ENCODE measurements at places on chromosomes 1 and 21. TPM values are rescaled to one million over a fixed set of nuclear protein-coding genes. Genes with fewer than 3 reads are reported as not detected.

- ATAC-seq = no peak
Observed at GRCh38 chr1:44225761-44226160, 12.5 kb downstream of the DMAP1 start.

DNA sequence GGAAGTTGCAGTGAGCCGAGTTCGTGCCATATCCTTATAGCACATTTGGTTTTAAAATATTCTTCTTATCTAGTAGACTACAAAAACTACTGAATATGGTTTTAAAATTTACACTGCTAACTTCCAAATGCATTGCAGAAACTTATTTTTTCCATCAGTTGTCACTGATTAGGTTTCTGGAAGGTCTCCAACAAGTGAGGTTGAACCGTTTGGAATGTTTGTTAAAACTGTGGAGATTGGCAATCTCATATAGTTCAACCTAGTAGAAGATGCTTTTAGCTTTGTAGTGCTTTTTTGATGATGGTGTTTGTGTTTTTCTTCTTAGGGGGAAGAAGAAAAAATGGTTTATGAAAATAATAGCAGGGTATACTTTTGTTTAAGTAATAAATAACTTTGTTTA lies 12.9 kb downstream of the CENPF start:
- no peak for ATAC-seq

GRCh38 chr1:64199154-64199553 lies 4.3 kb upstream of the UBE2U start:
- no peak for ATAC-seq

- peak; percentile 74 for ATAC-seq
Observed at GRCh38 chr1:205505791-205506190, 1.3 kb downstream of the CDK18 start.

GRCh38 chr1:237717106-237717505 lies 173.6 kb downstream of the ZP4 start:
- ATAC-seq = no peak

- no peak for ATAC-seq
Observed at GRCh38 chr1:13878451-13878850, 178.5 kb downstream of the PRDM2 start.

DNA sequence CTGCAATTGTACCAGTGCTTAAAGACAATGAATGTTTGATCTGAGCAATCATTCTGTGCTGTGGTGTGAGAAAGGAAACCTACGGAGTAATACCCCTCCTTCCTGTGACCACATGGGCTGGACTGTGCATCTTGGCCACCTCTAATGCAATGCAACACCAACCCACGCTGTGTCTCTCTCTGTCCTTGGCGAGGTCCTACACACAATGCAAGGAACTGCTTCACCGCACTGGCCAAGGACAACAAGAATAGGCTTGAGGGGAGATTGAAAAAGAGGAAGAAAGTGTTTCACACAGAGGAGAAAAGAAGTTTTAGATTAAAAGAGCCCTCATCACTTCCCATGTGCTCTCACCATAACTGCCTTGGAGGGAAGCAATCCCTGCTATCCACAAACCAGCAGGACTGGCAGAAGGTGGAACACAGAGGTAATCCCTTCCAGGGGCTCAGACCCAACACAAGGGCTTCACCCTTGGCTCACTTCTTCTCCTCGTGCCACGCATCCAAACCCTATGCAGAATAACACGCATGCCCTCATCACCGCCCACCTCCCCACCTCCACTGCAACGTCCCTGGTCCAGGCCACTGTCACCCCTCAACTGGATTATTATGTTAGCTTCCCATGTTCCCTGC lies 112.5 kb upstream of the ERG start:
- ATAC-seq = no peak

GRCh38 chr1:61626816-61627215 lies 98.1 kb downstream of the TM2D1 start:
- ATAC-seq = peak; percentile 62

- ATAC-seq = no peak
Observed at GRCh38 chr1:160539990-160540858, 17.2 kb upstream of the SLAMF6 start.

GRCh38 chr1:107795441-107795840 lies 169.5 kb downstream of the VAV3 start:
- ATAC-seq = no peak

DNA sequence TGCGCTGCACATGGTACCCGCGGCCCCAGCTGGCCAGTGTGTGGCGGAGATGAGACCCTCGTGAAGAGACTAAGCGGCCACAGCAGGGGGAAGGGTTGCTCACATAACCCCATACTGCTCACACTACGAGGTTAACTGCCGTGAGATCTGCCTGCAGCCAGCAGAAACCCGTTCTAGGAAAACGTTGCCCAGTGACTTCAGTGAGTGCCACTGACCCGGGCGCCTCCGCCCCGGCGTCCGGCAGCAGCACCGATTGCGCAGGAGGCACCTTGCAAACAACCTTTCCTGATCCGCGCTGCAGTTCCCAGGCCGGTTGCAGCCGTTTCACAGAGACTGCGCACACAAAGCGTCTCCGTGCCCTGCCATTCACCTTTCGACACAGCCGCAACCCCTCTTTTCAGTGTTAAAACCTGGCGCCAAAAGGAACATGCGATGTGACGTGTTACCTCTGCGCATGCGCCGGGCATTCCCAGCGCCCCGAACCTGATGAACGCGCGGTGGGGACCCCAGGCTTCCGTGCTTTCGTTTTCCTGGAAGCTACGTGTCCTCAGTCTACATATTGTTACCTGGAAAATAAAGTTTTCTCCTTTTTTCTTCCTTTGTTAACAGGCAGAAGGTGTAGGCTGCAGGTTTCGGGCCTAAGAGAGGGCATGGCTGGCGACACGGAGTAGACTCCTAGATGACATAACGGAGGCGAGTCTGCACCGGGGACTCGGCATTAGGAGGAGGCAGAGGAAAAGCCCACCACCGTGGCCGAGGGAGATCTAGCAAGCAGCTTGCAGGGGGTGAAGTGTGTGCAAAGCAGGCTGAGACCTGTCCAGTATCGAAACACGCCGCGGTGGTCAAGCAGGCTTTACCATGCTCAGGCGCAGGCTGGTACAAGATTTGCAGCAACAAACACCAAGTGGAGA lies 8.9 kb downstream of the VPS26C start:
- peak; percentile 60 for ATAC-seq

GRCh38 chr1:200659269-200659668 lies 10.4 kb downstream of the DDX59 start:
- ATAC-seq = no peak

DNA sequence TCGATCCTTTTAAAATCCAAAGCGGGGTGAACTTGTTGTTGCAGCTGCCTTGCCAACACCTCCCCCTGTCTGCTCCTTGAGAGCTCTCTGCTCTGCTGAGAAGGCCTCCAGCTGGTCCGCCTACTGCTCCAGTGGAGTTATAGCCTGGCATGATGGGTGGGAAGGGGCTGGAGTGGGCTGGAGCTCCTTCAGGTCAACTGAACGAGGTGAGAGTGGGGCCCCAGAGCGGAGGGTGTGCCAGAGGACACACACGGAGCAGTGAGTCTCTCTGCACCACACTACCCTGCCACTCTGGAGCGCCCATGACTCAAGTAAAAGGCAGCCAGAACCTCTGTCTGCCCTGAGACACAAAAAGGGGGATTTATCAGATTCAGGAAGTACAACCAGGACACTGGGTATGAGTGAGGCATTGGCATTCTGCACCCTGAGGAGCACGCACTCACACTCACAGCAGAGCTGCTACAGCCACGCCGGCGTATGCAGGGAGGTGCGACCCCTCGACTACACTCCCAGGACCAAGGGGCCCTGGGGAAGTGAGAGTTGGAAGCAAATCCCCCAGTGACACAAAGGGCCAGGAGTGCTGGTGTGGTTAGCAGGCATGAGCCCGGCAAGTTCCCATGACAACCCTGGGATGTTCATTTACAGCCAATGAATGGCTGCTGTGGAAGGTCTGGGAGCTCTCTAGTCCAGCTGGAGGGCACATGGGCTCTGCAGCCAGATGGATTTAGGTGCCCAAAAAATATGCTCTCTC lies 28.0 kb upstream of the EVA1B start:
- peak; percentile 44 for ATAC-seq

DNA sequence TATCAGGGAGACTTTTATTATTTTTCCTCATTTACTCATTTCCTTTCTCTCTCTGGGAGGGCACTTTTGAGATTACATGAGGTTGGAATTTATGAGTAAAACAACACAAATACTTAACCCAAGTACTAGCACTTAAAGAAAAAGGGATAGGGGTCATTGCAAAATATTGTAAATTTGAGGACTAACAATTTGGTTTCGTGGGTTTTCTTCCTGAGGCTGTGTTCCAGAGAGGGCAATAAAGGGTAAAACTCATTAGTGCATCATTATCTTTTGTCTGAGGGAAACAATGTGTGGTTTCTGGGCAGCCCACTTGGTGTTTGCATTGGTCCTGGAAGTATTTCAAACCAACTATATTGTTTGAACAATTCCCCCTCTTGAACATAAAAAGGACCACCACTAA lies 96.5 kb downstream of the GREM2 start:
- ATAC-seq = no peak

- ATAC-seq = no peak
Observed at GRCh38 chr1:23217421-23218115, at the start of gene HTR1D. HTR1D (minus strand) TSS chr1:23217502; CDS start chr1:23194219, 23,283 bp downstream.

DNA sequence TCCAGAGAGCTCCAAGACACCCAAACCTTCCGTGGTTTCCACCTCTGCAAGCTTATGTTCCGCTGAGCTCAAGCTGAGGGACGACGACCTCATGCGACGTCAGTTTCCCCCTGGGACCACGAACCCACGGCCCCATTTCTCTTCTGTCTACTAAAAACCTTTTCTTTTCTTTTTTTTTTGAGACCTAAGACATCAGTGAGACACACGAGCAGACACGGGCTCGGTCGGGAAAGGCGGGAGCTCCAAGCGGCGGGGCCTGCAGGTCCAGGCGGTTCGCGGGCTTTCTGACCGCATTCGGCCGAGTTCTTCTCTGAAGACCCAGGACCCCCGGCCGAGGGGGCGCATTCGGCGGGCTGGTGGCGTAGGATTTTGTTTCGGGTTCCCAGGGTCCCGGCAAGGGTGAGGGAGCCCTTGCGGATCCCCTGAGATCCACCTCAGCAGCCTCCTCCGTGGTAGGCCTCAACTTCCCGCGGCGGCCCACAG lies 402 bp downstream of the C21orf58 start:
- ATAC-seq = no peak

DNA sequence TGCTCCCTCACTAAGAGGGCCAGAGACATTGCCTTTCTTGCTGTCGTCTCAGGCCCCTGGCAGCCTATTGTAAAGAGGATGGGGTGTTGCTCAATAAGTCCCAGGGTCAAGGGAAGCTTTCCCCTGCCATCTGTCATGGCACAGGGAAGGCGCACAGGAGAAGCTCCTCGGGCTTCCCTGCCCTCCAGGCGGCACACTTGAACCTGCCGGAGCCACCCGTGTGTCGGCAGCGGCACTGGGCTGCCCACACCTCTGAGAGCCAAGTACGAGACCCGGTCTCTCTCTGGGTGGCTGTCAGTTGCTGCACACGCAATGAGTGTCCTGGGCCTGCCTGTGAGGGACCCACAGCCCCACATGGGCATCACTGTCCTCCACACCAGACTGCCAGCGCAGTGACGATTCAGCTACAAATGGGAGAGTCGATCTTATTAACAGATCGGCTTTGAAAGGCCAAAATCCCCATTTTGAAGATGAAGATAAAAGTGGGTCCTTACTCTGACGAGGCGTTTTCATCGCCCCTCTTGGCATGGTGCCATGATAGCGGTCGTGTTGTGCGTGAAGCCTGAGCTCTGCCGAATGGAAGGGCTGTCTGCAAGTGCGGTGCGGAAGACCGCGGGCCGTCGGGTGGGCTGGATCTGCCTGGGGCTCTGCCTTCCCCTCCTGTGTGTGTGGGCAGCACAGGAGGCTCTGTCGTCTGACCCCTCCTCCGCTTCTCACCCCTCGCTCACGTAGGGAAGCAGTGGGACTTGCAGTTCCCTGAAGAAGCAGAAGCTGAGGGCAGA lies 29.2 kb upstream of the PDXK start:
- ATAC-seq = no peak

DNA sequence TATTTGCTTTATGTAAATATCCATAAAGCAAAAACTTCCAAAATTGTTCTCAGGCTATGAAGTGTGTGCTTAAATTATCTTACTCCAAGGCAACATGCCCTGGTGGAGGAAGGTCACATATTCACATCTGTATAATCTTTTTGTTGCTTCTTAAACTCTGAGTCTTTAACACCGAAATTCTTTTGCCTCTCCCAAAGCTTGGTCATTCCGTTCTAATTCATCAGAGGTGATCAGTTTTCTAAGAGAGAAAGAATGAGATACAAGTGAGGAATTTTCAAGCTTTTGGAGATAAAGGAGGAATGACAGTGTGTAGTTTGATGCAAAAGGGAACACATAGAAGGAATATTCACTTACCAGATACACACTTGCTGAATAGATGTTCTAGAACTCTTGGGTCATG lies 561.7 kb downstream of the LTN1 start:
- no peak for ATAC-seq

OR10J5 gene
- not detected for total RNA-seq

COL6A2 gene
- total RNA-seq = 1,231 TPM

PGBD2 gene
- total RNA-seq = 4.9 TPM

VASH2 gene
- total RNA-seq = 9.0 TPM

CELSR2 gene
- total RNA-seq = 5.7 TPM

KRTAP21-1 gene
- total RNA-seq = not detected

TLCD4 gene
- 18.4 TPM for total RNA-seq

SLC1A7 gene
- total RNA-seq = 0.62 TPM

NEGR1 gene
- 62.3 TPM for total RNA-seq

TNFRSF1B gene
- 34.9 TPM for total RNA-seq

GMEB1 gene
- 12.2 TPM for total RNA-seq

RPE65 gene
- total RNA-seq = not detected
